ENCODE measurements at places on chromosomes 3 and 15. TPM values are rescaled to one million over a fixed set of nuclear protein-coding genes. Genes with fewer than 3 reads are reported as not detected.

Gene GANC
- total RNA-seq: 14.3 TPM

GRCh38 chr3:98984024-98984423, 82.5 kb upstream of the DCBLD2 start:
- no peak for DNase-seq

DNA sequence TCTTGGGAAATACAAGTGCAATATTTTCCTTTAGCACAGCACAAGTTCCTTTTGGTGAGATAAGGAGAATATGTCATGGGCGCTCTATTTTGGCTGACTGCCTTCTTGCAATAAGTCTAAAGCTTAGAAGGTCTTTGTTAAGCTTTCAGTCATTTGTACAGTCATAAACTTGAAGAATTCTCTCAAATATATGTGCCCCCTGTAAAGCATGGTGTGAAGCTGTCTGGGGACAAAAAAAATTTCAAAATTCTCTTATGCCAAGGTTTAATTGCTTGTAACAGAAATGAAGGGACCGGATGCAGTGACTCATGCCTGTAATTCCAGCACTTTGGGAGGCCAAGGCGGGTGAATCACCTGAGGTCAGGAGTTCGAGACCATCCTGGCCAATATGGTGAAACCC, 21.7 kb upstream of the ARID3B start:
- DNase-seq: no peak

DNA sequence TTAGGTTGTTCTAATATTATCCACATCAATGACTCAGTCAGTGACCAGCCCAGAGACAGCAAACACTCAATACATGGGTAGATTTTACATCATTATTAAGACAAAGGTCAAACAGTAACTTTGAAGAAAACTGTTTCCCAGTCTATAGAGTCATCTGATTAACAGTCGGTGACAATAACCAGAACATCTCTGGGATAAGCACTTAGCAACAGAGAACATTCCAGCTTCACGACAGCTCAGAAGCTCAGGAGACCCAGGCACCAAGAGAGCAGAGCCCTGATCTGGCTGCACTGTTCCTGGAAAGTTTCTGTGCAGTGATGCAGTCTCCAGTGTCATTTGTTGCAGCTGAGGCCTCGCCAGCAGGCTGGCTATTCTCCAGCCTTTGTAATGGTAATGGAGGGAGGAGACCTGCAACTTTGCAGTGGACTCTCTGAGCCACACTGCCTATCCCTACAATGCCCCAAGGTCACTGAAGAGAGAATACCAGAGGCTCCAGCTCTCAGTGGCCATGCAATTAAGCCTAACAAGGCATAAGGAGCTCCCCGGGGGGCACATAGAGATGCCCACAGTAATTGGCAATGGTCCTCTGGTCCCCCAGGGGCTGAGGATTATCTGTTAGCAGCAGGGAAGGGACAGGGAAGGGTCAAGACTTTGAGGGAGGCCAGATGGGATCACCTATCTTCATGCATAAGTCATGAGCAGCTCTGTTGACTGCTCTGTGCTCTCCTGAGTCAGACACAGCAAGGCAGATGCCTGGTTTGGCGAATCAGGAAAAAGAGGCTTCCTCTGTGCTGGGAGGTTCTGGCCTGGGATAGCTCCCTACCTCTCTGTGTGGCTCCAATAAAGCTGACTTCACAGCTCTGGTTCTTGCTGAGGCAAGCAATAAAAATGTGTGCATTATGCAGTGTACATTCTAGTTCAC, 163.6 kb downstream of the CTNNB1 start:
- no peak for DNase-seq

DNA sequence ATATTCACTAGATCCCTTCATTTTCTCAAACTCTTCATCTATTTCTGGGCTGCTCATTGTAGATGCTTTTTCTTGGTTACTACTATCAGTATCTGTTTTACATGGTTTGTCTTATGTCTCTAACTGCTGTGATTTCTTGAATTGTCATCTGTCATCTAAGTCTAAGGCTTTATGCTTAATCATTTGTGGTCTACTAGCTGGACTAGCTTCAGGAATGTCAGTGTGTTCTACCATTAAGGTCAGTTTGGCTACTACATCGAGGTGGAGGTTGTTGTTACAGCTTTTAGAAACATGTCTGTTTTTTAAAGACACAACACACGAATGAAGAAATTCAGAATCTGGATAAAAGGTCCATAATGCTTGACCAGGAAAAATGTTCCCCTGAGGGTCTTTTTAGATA, 82.2 kb downstream of the ABI3BP start:
- no peak for DNase-seq

DNA sequence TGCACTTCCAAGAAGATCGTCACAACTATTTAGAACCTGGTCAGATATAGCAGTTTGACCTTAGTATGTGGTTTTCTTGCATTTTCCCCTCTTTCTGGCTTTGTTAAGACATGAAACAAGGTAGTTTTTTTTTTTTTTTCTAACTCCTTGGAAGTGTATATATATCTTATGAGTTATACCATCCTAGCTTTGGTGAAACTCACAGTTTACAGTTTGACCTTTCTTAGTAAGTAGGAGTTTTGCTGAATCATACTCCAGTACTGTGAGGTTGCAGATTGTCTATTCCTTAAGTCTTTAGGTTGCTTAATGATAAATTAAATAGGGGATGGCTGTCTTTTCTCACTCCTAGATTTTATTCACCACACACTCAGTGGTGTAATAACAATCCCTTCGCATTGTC, 325.0 kb downstream of the RBMS3 start:
- no peak for DNase-seq
